Ascending aorta (tissue), 2 donors: ENCODE measurements at places on chromosomes 16 and 17.

DNA sequence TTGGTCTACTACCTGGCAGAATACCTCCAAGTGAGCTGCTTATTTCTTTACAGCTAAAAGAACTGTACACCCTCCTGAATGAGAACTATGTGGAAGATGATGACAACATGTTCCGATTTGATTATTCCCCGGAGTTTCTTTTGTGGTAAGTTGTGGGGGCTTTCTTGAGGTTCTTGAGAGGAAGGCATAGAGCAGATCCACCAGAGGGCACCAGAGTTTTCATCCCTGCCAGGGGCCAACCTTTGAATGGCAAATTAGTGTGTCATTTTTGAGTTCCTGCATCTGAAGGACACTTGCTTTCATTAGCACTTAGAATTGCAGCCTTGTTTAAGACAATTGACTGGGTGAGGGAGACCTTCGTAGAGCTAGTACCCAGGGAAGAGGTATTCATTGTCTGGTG, 35.0 kb downstream of the NMT1 start:
- H3K27ac ChIP-seq, result peak overlapping the region; percentile 64
- H3K4me3 ChIP-seq, result no peak overlapping the region
- peaks cover 66% of the 10 kb centered on the region for H3K36me3 ChIP-seq
- DNase-seq, result no peak
- H3K4me1 ChIP-seq, result peaks cover 30% of the 10 kb centered on the region

DNA sequence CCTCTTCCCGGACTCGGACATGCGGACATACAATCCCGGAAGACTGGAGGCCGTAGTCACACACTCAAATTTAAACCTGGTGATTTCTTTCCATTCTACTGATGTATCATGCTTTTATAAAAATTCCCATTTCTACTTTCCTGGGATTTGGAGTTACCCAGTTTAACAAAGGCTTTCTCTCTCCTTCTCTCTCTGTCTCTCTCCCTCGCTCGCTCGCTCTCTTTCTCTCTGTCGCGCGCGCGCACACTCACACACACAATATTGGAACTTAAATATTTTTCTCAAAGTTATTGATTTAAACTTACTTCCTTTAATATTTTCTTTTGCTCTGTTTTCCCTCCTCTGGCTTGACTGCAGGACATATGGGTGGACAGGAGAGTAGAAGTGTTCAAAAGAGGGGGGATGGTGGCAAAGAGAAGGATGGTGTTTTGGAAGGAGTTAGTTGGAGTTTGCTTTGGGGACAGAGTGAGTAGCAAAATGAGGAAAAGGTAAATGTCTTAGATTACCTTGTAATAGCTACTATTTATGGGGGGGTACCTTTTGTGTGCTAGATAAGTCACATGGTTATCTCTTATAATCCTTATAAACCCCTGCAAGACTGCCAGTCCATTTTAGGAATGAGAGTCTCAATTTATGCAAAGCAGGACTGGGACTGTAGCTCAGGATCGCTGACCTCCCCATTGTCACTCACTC, 878 bp upstream of the TRIM25 start:
- peaks cover 17% of the 10 kb centered on the region for H3K4me1 ChIP-seq
- H3K27me3 ChIP-seq, result no peaks in the 10 kb centered on the region
- H3K36me3 ChIP-seq, result no peaks in the 10 kb centered on the region
- peak overlapping the region; percentile 87 for H3K27ac ChIP-seq
- H3K4me3 ChIP-seq, result peak overlapping the region; percentile 92

DNA sequence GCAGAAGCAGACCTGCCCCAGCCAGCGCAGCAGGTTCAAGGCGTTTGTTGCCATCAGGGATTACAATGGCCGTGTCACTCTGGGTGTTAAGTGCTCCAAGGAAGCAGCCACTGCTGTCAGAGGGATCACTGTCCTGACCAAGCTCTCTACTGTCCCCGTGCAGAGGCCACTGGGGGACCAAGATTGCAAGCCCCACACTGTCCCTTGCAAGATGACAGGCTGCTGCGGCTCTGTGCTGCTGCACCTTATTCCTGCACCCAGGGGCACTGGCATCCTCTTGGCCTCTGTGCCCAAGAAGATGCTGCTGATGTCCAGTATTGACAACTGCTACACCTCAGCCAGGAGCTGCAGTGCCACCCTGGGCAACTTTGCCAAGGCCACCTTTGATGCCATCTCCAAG, 27.7 kb downstream of the ATPAF2 start:
- H3K27me3 ChIP-seq, result no peaks in the 10 kb centered on the region
- peaks cover 18% of the 10 kb centered on the region for H3K36me3 ChIP-seq
- H3K4me1 ChIP-seq, result no peaks in the 10 kb centered on the region
- DNase-seq, result no peak
- no peak overlapping the region for H3K4me3 ChIP-seq

- DNase-seq, result no peak
- no peak overlapping the region for H3K4me3 ChIP-seq
- H3K36me3 ChIP-seq, result no peaks in the 10 kb centered on the region
- H3K27ac ChIP-seq, result no peak overlapping the region
- no peaks in the 10 kb centered on the region for H3K27me3 ChIP-seq
These were observed 48.6 kb downstream of the ABCA8 start for GRCh38 chr17:68906638-68907037.

GRCh38 chr16:25443994-25444393, 186.3 kb upstream of the ZKSCAN2 start:
- no peak overlapping the region for H3K27ac ChIP-seq
- no peak for DNase-seq
- no peaks in the 10 kb centered on the region for H3K36me3 ChIP-seq
- no peaks in the 10 kb centered on the region for H3K27me3 ChIP-seq
- no peak overlapping the region for H3K4me3 ChIP-seq
- H3K4me1 ChIP-seq, result no peaks in the 10 kb centered on the region

GRCh38 chr16:69861292-69862030, 89.7 kb upstream of the CLEC18A start:
- H3K4me1 ChIP-seq, result peaks cover 13% of the 10 kb centered on the region
- H3K27ac ChIP-seq, result peak overlapping the region; percentile 94
- H3K36me3 ChIP-seq, result no peaks in the 10 kb centered on the region
- peak overlapping the region; percentile 31 for H3K4me3 ChIP-seq

- H3K4me3 ChIP-seq, result no peak overlapping the region
- no peaks in the 10 kb centered on the region for H3K27me3 ChIP-seq
- H3K27ac ChIP-seq, result no peak overlapping the region
- peaks cover 10% of the 10 kb centered on the region for H3K4me1 ChIP-seq
These were observed 9.0 kb downstream of the IRX5 start for GRCh38 chr16:54939510-54940278.

GRCh38 chr17:1592751-1593629, 30.4 kb upstream of the PITPNA start:
- H3K36me3 ChIP-seq, result no peaks in the 10 kb centered on the region
- peaks cover 12% of the 10 kb centered on the region for H3K4me1 ChIP-seq
- H3K27me3 ChIP-seq, result no peaks in the 10 kb centered on the region
- H3K27ac ChIP-seq, result peak overlapping the region; percentile 53
- no peak overlapping the region for H3K4me3 ChIP-seq

DNA sequence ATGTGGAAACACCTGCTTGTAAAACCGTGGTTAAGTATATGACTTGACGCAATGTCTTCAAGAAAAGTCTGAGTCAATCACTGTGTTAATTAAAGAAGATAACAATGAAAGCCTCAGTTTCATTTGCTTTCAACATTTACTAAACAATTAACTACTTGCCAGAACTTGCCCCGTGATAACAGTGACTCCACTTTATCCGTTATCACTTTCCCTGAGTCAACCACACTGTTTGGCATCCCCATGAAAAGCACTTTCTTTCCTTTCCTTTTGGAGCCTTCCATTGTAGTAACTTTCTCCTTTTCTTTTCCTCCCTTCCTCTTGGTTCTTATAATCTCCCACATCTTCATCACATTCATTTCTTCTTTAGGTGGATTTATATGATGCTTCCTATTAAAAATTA, 435.1 kb upstream of the GOT2 start:
- no peaks in the 10 kb centered on the region for H3K4me1 ChIP-seq
- H3K36me3 ChIP-seq, result no peaks in the 10 kb centered on the region
- H3K27ac ChIP-seq, result no peak overlapping the region
- DNase-seq, result no peak

DNA sequence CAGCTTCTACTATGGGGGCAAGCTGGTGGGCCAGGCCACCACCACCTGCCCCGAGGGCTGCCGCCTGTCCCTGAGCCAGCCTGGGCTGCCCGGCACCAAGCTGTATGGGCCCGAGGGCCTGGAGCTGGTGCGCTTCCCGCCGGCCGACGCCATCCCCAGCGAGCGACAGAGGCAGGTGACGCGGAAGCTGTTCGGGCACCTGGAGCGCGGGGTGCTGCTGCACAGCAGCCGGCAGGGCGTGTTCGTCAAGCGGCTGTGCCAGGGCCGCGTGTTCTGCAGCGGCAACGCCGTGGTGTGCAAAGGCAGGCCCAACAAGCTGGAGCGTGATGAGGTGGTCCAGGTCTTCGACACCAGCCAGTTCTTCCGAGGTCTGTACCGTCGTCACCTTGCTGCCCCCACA, 19.5 kb downstream of the IRF8 start:
- H3K27ac ChIP-seq, result no peak overlapping the region
- H3K4me3 ChIP-seq, result no peak overlapping the region
- H3K4me1 ChIP-seq, result no peaks in the 10 kb centered on the region
- no peak for DNase-seq
- H3K36me3 ChIP-seq, result no peaks in the 10 kb centered on the region

DNA sequence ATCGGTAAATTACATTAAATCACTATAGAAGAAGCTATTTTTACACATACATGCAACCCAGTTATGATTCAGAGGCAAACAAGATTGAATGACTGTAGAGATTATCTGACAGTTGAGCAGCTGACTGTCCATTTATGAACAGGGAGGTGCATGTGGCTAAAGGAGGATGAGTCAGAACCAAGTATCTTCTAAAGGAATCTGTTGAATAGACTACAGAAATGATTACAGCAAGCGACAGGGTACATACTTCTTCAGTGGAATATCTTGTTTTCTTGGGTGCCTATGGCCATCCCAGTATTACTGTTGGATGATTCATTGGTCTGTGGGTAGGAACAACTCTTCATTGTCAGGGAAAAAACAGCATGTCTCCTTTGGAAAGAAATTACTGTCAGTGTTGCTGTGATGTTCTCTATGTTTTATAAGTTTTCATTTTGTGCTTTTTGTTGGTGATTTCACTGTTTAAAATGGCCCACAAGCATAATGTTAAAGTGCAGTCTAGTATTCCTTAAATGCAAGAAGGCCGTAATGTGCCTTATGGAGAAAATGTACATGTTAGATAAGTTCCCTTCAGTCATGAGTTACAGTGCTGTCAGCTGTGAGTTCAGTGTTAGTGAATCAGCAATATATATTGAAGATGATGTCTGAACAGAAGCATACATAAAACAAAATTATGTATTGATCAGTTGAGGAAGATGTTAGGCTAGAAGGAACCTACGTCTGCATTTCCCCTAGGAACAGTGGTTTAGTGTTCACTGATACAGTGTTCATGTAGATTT, 27.0 kb downstream of the CBFB start:
- DNase-seq, result no peak
- H3K36me3 ChIP-seq, result no peaks in the 10 kb centered on the region
- no peaks in the 10 kb centered on the region for H3K4me1 ChIP-seq

DNA sequence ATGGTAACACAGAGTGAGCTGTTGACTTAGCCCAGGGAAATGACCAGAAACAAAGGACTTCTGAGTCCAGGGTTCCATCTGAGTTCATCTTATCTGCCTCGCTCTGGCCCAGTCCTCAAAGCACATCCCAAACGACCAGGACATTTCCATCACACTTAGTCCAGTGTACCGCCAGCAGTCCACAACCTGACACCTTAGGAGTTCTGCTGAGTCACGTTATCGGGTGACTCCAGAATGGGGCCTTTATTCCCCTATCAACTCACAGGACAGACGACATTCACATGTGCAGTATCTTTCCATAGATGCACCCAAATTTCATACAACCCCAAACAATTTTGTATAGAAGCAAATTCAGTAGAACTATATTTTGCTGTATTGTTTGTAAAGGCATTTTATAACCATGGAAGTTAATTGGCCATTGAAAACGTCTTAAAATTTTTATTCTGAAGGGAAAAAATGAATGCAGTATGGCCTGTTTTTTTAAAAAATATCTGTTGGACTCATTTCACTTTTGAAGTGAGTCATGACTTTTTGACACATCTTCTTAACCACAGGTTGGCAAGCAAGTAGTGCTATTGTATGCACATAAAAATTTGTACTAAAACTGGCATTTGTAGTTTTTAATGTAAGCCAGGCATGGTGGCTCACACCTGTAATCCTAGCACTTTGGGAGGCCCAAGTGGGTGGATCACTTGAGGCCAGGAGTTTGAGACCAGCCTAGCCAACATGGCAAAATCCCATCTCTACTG, 46.3 kb downstream of the ZNF18 start:
- no peaks in the 10 kb centered on the region for H3K4me1 ChIP-seq
- no peak overlapping the region for H3K4me3 ChIP-seq
- DNase-seq, result no peak
- H3K27me3 ChIP-seq, result no peaks in the 10 kb centered on the region
- H3K36me3 ChIP-seq, result no peaks in the 10 kb centered on the region
- no peak overlapping the region for H3K27ac ChIP-seq

- no peak overlapping the region for H3K27ac ChIP-seq
- no peak for DNase-seq
- H3K4me3 ChIP-seq, result no peak overlapping the region
- no peaks in the 10 kb centered on the region for H3K27me3 ChIP-seq
- peaks cover 5% of the 10 kb centered on the region for H3K4me1 ChIP-seq
These were observed 4.6 kb upstream of the STAT3 start for GRCh38 chr17:42392692-42393415.

GRCh38 chr17:76433693-76434092, 19.3 kb downstream of the UBE2O start:
- DNase-seq, result no peak
- H3K36me3 ChIP-seq, result no peaks in the 10 kb centered on the region
- no peaks in the 10 kb centered on the region for H3K27me3 ChIP-seq
- H3K4me1 ChIP-seq, result no peaks in the 10 kb centered on the region
- no peak overlapping the region for H3K4me3 ChIP-seq

DNA sequence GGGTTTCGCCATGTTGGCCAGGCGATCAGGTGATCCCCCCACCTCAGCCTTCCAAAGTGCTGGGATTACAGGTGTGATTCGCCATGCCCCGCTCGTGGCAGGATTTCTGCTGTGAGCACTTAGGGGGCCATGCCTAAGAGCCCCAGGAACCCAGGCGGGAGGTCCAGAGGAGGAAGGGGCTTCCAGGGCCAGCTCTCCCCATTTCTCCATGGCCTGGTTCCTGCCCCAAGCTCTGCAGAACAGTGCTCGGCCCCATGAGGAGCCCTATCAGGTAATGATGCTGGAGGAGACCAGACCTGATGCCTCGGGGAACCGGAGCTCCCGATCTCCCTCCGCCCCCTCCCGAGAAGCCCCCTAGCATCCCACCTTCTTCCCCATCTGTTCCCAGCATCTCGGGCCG, 53.6 kb downstream of the RMI2 start:
- H3K27ac ChIP-seq, result no peak overlapping the region
- H3K36me3 ChIP-seq, result no peaks in the 10 kb centered on the region
- no peak for DNase-seq
- H3K27me3 ChIP-seq, result no peaks in the 10 kb centered on the region
- no peak overlapping the region for H3K4me3 ChIP-seq
- peaks cover 3% of the 10 kb centered on the region for H3K4me1 ChIP-seq

DNA sequence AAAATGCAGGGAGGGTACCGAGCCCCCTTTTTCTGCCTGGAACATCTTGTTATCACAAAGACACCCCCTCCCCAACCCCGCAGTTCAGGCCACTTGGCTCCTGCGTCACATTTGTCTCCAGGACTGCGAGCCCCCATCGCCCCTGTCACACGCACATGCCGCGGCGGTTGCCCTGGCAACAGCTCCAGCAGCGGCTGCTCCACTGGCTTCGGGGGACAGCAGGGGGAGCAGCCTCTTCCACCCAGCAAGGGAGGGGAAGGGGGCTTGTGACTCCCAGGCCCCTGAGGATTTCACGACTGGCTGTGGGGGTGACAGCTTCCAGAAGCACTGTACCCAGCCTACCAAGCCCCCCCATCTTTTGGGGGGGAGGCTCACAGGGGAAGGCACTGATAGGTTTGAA, 2.6 kb downstream of the BAIAP3 start:
- no peak overlapping the region for H3K4me3 ChIP-seq
- peaks cover 29% of the 10 kb centered on the region for H3K27me3 ChIP-seq
- no peak for DNase-seq
- H3K27ac ChIP-seq, result no peak overlapping the region
